A549 treated with dexamethasone at 1 μM for 4 hours (cell line): ENCODE measurements at places on chromosomes 5 and 9. TPM values are rescaled to one million over a fixed set of nuclear protein-coding genes. Genes with fewer than 3 reads are reported as not detected.

The FOXD4L5 gene
- 0.04 to 0.05 TPM (median 0.05 TPM) in 3 of 5 replicates, not detected in the others for total RNA-seq

The TEX48 gene
- total RNA-seq: not detected in 5 replicates

The GRXCR2 gene
- total RNA-seq: not detected in 5 replicates

The CFAP157 gene
- 0.05 to 0.11 TPM (median 0.09 TPM) in 4 of 5 replicates, not detected in the other for total RNA-seq

The FER gene
- 3.0 to 7.6 TPM (median 6.3 TPM) in 5 replicates for total RNA-seq

The WWC1 gene
- total RNA-seq: 69.1 to 91.1 TPM (median 80.7 TPM) in 5 replicates

The GABRP gene
- not detected in 5 replicates for total RNA-seq

The MSMP gene
- not detected in 5 replicates for total RNA-seq

The PHAX gene
- 54.9 to 61.7 TPM (median 59.6 TPM) in 5 replicates for total RNA-seq

The SLC4A9 gene
- 0.04 TPM in 1 of 5 replicates, not detected in the others for total RNA-seq

The PPP3R2 gene
- total RNA-seq: not detected in 5 replicates

The FOXI1 gene
- not detected in 5 replicates for total RNA-seq

The NR5A1 gene
- total RNA-seq: 0.11 to 0.21 TPM (median 0.12 TPM) in 4 of 5 replicates, not detected in the other

The SYK gene
- total RNA-seq: 0.02 to 0.16 TPM (median 0.05 TPM) in 5 replicates

The UGT3A2 gene
- total RNA-seq: not detected in 5 replicates

The HINT1 gene
- total RNA-seq: 398 to 558 TPM (median 413 TPM) in 5 replicates

The ORM2 gene
- not detected in 5 replicates for total RNA-seq

The PHYHD1 gene
- 0.08 to 0.42 TPM (median 0.38 TPM) in 5 replicates for total RNA-seq

The CDKN2B-AS1 gene
- total RNA-seq: not detected in 5 replicates

The FAXDC2 gene
- 0.17 to 0.73 TPM (median 0.30 TPM) in 5 replicates for total RNA-seq

The GNE gene
- 13.6 to 18.6 TPM (median 16.6 TPM) in 5 replicates for total RNA-seq

The RANBP17 gene
- 1.6 to 2.8 TPM (median 2.4 TPM) in 5 replicates for total RNA-seq

The LCN15 gene
- 0.09 TPM in 2 of 5 replicates, not detected in the others for total RNA-seq
